ENCODE measurements at places on chromosomes 13 and 19.

DNA sequence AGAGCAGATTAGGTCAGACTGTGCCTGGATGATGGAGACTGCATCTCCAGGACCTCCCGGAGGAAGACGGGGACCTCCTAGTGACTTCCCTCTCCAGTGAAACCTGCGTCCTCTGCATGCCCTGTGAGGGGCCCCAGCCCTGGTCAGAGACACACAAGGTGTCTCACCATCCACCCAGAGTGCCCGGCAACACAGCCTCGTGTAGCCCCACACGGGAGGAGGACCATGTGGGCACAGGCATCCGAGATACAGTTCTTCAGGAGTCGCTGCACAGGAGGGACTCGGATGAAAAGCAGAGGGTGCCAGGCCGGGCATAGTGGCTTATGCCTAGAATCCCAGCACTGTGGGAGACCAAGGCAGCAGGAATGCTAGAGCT is 64.8 kb downstream of the PEPD start:
- DNase-seq = no peak

- no peak for DNase-seq
These were observed 54.3 kb downstream of the MTMR6 start for GRCh38 chr13:25232937-25233515.

- DNase-seq = no peak
These were observed 1082.6 kb downstream of the EFNB2 start for GRCh38 chr13:105452895-105453294.

- DNase-seq = no peak
These were observed 15.6 kb downstream of the WDR88 start for GRCh38 chr19:33147538-33147937.

- DNase-seq = no peak
These were observed 34.7 kb downstream of the TMEM255B start for GRCh38 chr13:113793718-113794085.

DNA sequence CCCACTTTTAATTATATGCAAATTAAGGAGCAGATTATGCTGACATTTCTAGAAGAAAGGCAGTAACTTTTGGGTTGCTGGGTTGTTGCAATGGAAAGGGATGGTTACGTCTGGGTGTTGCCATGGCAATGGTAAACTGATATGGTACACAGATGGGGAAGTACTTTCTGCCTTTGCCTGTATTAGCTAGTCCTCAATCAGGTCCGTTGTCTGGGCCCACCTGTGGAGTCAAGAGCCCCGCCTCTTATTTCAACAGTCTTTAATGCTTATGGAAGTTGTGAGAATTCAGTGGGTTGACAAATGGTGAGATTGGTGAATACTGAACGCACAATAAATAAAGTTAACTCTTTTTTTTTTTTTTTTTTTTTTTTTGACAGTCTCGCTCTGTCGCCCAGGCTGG is 30.6 kb upstream of the DPP9 start:
- DNase-seq = no peak

DNA sequence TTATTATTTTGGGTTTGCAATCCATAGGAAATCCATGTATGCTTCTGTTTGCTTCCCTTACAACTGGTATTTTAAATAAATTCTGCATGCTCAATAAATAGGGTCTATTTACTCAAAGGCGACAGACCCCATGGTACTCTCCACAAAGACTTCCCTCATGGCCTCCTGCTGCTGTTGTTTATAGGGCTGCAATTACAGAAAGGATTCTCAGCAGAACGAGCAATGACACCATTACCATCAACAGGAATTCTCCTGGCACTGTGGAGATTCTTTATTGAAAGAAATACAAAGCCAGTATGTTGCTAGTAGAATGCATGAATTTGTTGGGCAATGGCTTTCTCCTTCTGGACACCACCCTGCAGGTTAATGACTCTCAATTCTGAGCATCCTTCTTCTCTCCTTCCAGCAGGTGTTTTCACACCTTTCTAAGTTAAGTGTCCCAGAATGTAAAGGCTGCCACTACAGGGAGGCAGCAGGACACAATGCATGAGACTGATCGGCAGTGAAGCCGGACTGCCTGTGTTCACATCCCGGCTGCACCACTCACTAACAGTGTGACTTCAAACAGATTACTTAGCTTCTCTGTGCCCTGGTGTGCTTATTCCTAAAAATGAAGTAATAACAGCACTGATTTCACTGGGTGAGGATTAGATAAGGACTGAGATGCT is 360.2 kb downstream of the DNAJC15 start:
- DNase-seq = no peak

- DNase-seq = no peak
These were observed 146.0 kb upstream of the KLF12 start for GRCh38 chr13:74280093-74280794.

GRCh38 chr19:47445937-47446402 is 25.7 kb downstream of the SLC8A2 start:
- peak; percentile 83 for DNase-seq

GRCh38 chr19:5949792-5950305 is 28.1 kb downstream of the RANBP3 start:
- no peak for DNase-seq

- peak; percentile 44 for DNase-seq
These were observed 40.8 kb downstream of the BBC3 start for GRCh38 chr19:47190167-47190727.

GRCh38 chr19:5149508-5149907 is 180.6 kb downstream of the KDM4B start:
- no peak for DNase-seq

DNA sequence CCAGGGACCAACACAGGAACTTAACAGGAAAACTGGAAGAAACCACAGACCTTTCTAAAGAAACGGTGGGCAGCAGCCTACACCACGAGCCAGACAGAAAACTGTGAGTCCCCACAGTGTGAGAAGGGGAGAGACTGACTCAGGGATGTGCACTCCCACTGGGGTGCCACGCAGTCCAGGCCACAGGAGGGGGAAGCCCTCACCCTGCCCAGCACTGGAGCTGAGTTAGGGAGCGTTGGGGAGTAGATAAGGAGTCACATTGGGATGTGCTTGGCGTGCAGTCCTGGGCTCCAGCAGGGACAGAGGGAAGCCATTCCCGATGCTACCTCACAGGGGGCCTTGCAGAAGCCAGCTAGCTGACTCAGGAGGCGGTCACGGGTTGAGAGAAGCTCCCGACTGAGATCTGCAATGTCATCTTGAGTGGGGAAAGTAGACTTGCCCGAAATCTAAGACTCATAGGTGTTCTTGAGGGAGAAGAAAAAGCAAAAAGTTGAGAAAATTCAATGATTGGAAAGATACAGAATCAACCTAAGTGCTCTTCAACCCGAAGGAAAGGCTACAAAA is 17.3 kb downstream of the SIGLEC8 start:
- DNase-seq = peak; percentile 53

GRCh38 chr19:41263042-41263849 is 926 bp upstream of the HNRNPUL1 start:
- DNase-seq = peak; percentile 62

DNA sequence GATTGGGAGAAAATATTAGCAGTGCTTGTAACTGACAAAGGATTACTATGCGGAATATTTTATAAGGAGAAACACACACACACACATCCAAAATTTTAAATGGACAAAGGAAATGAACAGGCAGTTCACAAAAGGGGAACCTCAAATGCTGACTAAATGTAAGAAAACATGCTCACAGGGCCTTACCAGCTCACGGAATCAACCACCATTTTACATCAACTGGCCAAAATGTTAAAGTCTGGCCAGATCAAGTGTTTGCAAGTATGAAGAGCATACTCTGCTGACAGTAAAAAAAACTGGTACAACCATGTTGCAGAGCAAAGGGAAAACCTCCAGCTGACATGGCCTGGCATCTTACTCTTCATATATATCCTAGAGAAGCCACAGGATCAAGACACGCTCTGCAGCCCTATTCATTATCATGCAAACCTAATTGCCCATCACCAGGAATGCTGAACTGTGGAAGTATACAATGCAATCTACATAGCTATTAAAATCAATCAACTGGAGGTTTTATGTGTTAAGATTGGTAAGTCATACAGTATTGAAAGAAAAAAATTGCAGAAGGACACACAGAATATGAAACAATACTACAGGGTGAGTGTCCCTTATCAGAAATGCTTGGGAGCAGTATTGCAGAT is 124.4 kb downstream of the RNF17 start:
- DNase-seq = no peak

- DNase-seq = no peak
These were observed 60.5 kb downstream of the ZMYM2 start for GRCh38 chr13:20019043-20019442.

GRCh38 chr19:38970664-38971532 is 4.6 kb downstream of the FBXO17 start:
- DNase-seq = no peak

DNA sequence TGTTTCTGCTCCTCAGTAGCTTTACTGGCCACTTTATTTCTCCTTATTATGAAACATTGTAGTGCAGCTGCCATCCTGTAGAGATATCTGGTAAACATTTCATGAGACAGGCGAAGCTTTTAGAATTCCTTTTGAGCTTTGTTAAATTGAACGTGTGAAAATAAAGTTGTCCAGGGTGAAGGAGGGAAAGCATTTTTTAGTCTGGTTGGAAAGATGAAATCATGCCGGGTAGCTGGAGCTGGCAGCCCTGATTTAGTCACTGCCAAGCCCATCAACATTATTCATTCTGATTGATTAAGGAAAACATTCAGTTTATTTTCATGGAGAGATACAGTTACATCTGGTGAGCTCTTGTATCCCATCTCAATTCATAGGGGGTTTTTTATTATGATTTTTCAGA is 326.2 kb upstream of the GPC6 start:
- DNase-seq = no peak

- DNase-seq = no peak
These were observed 273.5 kb downstream of the FGF14 start for GRCh38 chr13:102128216-102128810.

GRCh38 chr13:77196052-77196618 is 130.8 kb downstream of the MYCBP2 start:
- DNase-seq = no peak

DNA sequence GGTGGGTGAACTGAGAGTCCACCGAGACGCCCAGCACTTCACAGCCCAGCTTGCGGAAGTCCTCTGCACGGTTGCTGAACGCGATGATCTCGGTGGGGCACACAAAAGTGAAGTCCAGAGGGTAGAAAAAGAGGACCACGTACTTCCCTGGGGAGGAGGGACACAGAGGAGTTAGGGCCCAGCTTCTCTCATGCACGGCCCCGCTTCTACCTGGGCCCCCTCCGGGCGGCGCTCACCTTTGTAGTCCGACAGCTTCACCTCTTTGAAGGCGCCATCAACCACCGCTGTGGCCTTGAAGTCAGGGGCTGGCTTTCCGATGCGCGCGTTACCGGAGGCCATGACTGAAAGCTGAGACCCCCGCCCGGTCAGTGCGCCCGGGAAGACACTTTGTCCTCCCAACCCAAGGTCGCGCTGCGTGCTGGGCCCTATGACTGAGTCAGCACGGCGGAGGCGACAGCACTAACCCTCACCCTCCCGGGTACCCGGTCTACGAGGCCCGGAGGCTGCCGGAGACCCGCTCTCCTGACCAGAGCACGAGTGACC is 606 bp downstream of the PRDX2 start:
- DNase-seq = peak; percentile 10

- no peak for DNase-seq
These were observed 5.1 kb downstream of the MYADM start for GRCh38 chr19:53872762-53873161.

DNA sequence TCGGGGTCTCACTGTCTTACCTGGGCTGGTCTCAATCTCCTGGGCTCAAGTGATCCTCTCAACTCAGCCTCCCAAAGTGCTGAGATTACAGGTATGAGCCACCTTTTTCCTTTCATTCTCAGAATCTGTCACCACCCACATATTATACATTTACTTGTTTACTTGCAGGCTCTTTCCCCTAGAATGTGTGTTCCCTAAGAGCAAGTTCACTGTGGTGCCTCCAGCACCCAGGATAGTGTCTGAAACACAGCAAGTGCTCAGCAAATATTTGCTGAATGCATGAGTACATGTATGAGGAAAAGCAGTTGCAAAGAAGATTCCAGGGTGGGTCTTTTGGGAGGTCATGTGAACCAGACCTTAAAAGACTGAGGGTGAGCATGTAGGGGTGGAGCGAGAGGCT is 96.8 kb downstream of the RGCC start:
- no peak for DNase-seq

DNA sequence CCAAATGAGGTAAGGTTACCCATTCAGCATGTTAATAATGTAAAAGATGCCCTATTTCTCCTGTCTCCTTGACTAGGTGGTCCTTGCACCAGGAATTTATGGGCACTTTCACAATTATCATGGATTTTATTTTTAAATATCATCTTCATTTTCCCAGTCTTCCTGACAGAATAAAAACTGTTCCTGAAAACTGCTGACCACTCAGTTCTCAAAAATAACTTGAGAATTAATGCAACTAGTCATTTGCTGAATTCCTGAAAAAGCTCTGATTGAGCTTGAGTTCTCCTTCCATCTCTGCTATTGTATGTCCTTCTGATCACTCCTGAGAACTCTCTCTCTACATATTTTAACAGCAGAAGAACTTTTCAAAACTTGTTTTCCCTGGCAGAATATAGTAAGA is 55.0 kb downstream of the DCLK1 start:
- no peak for DNase-seq

DNA sequence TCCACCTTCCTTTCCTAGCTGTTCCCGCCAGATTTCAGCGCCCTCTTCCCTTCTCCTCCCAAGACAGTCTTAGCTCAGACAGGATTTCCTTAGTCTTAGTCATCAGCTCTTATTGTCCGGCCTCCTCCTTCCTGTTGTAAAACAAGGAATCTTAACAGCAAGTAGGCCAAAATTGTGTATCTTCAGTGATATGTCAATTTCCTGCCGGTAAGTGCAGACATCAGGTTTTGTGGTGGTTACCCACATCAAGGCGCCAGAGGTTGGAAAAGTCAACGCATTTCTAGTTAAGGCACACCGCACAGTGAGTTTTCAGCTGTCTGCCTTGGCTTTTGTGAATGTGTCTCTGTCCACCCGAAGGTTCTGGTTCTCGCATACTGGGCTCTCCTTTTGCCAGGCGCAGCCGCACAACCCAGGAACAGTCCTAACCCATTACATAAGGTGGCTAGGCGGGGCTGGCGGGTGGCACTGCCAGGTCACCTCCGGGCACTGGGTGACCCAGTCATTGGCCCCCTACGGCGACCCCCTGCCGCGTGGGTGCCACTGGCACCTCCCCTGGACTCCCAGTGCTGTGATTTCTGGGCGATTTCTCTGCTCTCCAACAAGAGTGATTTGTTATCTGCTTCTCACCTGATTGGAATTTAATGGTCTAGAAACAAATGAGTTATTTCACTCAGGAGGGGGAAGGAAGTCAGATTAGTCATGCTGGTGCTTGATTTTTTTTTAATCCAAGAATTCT is 12.9 kb downstream of the COL4A2 start:
- DNase-seq = no peak

- DNase-seq = no peak
These were observed at the start of gene CNOT3 for GRCh38 chr19:54137699-54138488. TSS of gene CNOT3 (plus strand) at chr19:54137762. CDS start at chr19:54142979, 5,217 bp downstream.

DNA sequence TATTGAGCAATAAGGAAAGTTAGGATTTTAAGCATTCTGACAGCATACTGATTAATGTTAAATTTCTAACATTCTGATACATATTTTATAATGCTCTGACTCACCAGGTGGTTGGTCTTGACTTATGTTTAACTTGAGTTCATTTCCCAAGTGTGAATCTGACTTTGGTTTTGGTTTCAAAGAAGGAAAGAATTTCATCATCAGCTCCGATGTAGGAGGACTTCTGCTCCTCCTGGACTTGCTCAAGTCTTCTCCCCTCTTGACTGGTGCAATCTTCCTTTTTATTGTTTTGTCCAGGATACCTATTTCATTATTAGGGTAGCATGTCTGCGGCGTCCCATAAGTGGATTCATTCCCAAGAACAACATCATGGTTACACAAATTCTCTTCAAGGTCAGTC is 141.3 kb downstream of the RNF17 start:
- DNase-seq = no peak

Measured in activated T-cell treated with anti-CD3 and anti-CD28 coated beads for 4 hours (primary cell).